Stimulated activated CD8-positive, alpha-beta memory T cell treated with anti-CD3 and anti-CD28 coated beads, Interleukin-7, amount 100 ng/mL, for 4 hours (primary cell): ENCODE measurements at places on chromosomes 12 and 14.

GRCh38 chr14:85402569-85403162 lies 127.3 kb upstream of the FLRT2 start:
- no peak for DNase-seq

- DNase-seq = no peak
Observed at GRCh38 chr14:106831322-106831720, 1304.9 kb downstream of the TMEM121 start.

DNA sequence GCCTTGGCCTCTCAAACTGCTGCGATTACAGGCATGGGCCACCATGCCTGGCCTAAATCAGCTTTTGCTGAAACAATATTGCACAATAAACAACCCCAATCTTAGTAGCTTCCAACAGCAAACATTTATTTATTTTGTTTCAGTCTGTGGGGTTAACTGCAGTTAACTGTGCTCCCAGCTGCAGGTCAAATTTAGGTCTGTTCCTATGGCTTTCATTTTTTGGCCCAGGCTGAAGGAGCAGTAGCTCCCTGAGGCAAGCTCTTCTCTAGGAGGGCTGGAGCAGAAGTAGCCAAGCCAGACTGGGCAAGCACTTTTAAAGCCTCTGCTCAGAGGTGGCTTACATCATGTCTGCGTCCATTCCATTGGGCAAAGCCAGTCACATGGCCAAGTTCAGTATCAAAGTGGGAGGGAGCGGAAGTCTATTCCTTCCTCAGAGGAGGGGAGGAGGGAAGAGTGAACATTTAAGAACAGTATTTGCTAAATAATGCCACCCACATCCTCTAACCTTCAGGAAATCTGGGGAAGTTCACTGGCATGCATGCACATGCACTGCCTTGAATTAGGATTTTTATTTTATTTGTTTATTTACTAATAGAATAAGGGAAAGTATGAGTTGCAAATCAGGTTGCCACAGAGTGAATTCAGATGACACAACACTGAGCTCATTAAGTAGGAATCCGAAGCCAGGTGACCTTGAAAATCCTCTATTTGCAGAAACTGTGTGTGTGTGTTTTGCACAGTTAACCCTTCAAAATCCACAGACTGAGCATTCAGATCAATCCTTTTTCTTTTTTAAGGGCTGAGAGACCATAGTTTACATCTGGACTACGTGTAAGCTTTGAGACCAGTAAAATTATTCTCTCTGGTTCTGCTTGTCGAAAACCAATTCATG lies 122.0 kb upstream of the SEL1L start:
- no peak for DNase-seq

DNA sequence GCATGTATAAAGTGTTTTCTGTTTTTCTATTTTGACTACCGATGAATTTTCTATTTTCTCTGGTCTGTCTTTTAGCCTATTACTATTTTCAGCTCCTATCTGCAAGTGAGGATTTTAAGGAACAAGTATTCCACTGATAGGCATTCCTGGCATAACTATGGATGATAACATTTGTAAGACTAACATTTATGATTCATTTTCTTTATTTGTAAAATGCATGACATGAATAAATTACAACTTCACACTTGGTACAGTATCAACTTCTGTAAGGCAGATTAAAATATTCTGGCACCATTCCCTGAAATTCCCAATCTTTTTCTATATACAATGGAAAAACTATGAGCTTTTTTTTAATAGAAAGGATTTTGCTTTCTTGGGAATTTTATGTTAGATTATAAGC lies 121.0 kb upstream of the GARIN2 start:
- no peak for DNase-seq

- DNase-seq = no peak
Observed at GRCh38 chr14:51488569-51489220, 163.0 kb upstream of the FRMD6 start.

DNA sequence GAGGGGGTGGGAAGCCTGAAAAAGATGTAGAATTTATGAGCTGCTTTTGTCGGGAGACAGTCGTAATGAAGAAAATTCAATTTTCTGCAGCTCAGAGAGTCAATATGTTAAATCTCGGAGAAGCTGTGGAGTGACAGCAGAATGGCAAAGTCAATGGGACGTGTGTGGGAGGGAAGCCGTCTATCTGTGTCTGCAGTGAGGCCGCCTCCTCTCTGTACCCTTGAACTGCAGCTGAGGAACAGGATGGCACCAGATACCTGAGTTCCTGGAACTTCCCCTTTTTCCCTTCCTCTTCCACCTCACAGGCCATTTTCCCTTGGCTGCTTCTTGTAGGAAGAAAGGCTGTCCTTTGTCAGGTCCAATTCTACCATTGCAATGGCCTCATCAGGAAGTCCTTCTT lies 9.3 kb upstream of the CALCOCO1 start:
- DNase-seq = no peak

DNA sequence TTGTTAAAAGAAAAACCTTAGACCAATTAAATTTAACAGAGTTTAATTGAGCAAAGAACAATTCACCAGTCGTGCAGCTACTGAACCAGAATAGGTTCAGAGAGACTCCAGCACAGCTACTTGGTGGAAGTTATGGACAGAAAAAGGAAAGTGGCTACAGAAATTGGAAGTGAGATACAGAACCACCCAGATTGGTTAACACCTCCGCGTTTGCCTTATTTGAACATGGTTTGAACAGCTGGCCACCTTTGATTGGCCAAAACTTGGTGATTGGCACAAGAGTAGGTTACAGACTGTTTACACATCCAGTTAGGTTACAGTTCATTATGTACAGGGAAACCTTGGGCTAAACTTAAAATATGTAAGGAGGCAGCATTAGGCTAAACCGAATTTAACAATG lies 54.9 kb downstream of the SRGAP1 start:
- no peak for DNase-seq

DNA sequence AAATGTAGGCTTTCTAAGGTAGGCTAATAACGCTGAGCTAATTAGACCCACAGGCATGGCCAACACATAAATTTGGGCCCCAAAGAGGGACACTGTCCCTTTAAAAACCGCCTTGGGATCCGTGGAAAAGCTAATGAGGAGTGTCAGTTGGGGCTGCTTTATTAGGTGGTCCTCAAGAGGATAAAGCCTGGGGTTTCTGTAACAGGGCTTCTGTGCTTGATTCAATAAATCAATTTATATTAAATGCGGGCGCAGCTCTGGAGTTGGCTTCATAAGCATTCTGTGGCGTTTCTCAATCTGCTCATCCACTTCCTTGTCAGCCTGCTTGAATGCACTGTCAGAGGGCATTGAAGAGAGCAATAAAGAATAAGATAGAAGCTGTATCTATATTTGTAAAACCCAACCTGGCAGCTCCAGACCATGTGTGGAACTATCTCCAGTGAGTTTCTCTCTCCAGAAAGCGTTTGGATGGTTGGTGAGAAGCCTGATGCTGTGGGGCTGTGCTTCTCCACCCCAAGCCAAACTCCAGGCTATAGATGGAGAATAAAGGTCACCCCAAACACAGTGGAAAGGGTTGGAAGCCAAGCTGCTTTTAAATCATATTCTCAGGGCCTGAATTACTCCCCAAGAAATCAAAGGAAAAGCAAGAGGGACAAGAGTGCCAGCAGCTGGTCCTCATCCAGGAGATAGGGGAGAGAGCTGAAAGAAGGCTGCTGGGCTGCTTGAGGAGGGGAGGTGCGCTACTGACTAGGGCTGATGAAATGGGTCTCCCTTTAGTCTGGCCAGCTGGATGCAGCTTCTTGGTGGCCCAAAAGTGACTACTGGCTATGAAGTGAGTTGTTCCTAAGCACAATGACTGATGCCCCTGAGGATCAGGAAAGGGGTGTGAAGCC lies 222.0 kb downstream of the PPM1H start:
- DNase-seq = no peak

DNA sequence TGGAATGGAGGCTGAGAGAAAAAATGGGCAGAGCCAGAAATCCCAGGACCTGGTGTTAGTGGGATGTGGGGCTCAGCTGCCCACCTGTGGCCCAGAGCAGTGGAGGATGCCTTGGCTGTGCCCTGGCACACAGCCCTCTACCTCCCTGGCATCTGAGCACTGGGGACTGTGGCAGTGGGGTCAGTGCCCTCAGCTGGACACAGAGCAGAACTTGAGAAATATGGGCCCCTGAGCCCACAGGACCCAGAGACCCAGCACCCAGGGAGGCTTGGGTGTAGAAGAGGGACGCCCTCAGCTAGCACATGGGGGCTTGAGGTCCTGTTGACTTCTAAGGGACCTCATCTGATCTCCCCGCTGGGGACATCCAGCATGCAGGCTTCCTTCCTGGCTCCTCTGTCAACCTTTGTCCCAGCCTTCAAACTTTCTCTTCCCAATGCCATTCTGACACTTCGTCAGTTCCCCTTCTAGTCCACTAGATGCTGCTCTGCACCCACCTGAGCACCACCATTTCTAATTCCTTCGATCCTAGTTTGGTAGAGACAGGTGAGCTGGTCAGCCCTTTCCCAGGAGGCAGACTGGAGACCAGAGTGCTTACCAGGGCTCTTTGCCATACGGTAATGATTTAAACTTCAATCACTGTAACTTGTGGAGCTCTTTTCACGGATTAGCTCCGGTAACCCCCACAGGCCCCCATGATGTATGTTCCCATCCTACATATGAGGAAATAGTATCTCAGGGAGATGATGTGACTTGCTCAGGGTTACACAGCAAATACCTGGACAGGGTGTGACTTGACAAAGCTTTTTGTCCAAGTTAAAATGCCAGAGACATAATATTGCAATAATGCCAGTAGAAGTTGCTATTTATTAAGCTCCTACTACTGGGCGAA lies 143.7 kb downstream of the ASCL4 start:
- no peak for DNase-seq

- DNase-seq = no peak
Observed at GRCh38 chr12:63034601-63035000, 99.7 kb upstream of the PPM1H start.

- DNase-seq = no peak
Observed at GRCh38 chr12:27841392-27841882, 61.4 kb upstream of the MANSC4 start.

DNA sequence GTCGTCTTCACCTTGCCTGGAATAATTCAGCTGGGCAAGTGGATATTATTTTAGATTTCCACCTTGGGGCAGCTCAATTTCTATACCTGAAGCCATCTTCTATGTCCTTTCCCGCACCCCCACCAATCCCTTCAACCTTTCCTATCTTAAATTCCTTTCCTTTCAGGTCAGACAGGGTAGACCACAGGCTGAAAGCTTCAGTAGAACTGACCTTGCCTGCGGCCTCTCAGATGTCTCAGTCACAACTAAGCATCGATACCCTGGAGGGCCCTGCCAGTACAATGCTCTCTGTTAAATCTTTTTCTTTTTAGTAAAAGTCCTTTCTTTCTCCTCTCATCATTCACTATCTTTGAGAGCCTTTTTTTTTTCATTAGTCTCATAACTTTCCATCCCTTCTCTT lies 38.9 kb downstream of the SLC2A14 start:
- DNase-seq = no peak

DNA sequence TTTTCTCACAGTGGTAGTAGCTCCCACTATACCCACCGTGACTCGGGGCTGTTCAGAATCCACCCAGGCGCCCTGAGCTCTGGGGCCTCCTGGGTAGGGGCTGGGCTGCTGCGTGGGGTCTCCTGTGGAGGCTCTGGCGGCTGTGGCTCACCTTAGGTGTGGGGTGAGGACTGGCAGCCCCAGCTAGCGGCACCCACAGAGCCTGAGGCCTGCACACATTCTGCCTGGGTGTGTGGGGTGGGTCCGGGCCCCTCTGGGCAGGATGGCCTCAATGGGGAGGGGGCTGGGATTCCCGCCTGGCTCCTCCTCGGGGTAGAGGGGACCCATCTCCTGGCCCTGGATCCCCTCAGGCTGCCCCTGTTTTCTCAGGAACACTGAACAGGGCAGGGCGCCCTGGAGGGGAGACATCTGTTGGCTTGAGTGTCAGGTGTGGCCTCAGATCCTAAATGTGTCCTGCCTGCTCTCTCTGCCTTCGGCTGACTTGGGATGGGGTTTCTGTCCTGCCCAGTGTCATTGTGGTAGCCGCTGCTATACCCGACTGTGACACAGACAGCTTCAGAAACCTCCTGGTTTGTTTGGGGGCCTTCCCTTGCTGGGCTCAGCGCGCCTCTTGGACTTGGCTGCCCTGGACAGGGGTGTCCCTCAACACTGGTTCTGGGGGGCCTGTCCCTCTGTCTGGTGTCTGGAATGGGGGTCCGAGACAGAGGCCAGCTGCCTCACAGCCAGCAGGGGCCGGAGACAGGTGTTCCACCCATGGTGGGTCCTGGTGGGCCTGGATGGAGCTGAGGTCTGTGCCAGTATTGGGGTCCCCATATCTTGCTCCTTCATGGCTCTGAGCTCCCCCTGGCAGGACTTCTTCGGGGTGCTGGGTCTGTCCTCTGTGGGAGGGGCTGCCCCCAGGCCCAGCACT lies 354.9 kb downstream of the TMEM121 start:
- DNase-seq = no peak

DNA sequence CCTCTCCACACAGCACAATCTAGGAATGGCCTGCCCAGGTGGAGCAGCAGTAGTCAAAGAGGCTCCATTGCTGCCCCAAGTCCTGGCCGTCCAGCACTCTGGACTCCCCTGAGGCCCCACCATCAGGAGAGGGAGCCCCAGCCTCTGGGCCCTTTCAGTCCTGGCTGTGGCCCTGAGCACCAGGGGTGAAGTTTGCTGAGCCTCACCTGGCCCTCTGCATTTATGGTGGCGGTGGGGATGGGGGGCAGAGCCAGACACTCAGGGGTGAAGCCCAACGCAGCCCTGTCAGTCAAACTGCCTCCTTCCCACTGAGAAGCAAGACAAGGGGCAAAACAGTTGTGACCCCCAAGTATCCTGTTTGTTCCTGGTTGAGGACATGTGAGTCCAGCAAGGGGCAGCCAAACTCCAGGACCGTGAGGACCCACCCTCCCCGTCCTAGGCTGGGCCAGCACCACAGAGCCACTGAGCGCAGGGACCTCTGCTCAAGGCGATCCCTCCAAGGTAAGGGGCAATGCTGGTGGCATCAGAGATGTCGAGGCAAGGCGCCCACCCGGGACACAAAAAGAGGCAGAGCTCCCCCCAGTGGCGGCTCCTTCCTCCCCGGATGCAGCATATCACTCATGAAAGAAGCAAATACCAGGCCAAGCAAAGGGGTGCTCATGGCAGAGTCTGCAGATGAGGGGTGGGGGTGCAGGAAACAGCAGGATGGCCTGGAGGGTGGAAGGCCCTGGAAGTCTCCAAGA lies 4.8 kb upstream of the AMN start:
- peak; percentile 36 for DNase-seq

DNA sequence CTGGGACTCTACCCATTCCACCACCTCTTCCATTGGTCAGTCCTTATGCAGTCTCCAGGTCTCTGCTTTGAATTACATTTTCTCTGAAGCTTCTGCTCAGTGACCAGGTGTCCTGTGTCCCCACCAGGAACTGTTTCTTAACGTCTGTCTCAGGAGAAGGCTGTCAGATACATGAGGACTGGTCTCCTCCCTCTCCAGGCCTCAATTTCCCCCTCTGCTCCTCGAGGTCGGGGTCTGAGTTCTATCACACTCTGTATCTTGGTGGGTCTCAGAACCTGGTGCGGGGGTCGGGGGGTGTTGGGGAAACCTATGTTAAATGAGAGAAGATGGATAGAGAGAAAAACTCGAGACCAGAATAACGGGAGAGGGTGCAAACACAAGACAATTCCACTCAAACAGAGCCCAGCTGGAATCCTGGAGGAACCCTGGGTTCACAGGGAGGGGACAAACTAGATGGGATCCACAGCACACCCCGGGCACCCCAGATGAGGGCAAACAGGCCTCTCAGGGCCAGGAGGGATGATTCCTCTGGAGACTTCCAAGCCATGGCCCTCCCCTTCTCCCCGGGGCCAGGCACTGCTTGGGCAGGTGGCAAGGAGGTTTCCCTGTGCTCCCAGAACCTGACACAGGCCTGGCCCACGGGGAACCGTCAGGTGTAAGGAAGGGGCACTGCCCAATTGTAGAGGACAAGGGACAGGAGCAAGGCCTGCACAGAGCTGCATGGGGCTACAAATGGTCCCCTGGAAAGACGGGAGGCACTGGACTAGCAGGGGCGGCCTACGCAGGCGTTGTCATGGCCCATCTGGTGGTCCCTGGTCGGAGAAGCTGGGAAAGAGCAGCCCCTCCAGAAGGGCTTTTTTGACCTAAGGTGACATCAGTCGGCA lies 313.2 kb upstream of the DIO3 start:
- no peak for DNase-seq
